NCI-H1092 (cell line): ENCODE measurements at places on chromosomes 5 and 9.

GRCh38 chr5:129554134-129554904 is 94.2 kb downstream of the ADAMTS19 start:
- no peak for DNase-seq

- DNase-seq, result no peak
Measured at GRCh38 chr5:143188692-143189091, 214.8 kb downstream of the NR3C1 start.

DNA sequence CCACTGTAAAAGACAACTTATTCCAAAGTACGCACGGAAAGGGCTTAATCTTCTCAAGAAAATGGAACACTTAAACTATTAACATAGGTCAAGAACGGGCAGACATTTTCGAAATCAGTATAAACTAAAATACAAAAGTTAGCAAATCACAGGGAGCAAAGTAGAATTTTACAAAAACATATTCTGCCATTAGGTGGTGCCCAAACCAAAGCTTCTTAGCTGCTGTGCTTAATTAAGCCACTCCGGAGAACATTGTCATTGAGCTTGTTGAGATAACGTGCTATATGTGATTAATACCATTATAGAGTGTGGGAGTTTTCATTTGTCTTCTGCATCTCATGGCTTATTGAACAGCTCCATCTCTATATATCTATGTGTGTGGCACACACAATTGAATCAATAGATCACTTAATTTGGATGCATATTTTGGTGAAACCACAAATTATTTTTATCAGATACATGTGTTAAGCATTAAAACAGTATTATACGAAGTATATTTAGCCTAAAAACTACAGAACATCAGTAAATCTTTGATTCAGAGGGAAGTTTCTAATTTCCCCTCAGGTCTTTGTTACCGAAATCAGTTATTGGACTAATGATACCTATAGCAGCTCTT is 23.4 kb downstream of the UBLCP1 start:
- no peak for DNase-seq

- no peak for DNase-seq
Measured at GRCh38 chr5:16049761-16050160, 129.8 kb downstream of the MARCHF11 start.

GRCh38 chr5:86896916-86897315 is 279.2 kb downstream of the COX7C start:
- no peak for DNase-seq

DNA sequence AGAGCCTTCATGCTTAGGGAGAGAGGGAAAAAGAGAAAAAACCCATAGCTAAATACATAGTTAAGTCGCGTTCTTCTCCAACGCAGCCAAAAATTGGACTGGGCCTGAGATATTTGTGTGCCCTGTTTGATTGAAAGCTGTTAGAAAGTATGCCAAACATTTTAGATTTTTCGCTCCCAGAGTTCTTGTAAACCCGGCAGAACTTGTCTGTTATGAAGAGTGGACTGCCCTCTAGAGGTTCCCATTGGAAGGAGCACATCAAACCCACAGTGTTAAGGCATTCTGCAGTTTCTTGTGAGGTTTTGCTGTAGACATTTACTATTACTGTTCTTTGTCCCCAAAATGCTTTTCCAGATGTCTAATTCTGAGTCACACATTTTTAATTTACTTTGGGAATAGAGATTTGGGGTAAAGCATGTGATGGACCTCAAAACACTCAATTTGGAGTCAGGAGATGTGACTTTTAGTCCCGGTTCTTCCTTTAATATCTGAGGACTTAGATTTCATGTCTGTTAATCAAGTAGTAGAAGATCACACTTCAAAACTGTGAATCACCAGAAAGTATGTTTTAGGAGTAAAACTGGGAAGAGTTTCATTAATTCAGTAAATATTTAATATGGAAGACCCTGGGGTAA is 96.6 kb downstream of the PCSK1 start:
- peak; percentile 50 for DNase-seq

GRCh38 chr9:105930011-105930627 is 235.8 kb downstream of the TMEM38B start:
- DNase-seq, result no peak

- no peak for DNase-seq
Measured at GRCh38 chr9:133527444-133527920, 2.7 kb upstream of the MYMK start.

DNA sequence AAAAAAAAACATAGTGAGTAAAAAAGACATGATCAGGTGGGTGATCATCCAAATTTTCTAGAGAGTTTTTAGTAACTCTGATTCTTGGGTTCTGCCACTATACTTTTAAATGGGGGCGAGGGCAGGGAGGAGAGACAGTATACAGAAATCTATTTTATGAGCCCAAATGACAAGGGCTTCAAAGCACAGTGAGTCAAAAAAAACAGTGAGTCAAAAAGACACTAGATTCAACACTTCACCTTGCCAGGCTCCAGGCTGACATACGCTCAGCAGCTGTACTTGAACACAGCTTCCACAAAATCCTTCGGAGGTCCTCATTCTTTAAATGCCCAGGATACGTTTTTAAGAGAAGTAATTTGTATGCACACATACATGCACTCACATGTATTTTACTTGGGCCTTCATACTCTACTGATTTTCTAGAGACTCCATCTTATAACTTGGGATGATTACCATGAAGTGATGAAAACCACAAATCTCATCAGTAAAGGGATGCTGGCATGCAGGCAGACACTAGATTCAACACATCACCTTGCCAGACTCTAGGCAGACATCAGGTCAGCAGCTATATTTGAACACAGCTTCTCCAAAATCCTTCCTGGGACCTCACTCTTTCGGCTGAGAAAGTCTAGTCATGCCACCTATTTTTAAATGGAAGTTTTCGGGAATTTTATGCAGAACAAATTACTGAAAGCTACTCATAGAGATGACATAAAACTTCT is 28.8 kb downstream of the NR3C1 start:
- no peak for DNase-seq

DNA sequence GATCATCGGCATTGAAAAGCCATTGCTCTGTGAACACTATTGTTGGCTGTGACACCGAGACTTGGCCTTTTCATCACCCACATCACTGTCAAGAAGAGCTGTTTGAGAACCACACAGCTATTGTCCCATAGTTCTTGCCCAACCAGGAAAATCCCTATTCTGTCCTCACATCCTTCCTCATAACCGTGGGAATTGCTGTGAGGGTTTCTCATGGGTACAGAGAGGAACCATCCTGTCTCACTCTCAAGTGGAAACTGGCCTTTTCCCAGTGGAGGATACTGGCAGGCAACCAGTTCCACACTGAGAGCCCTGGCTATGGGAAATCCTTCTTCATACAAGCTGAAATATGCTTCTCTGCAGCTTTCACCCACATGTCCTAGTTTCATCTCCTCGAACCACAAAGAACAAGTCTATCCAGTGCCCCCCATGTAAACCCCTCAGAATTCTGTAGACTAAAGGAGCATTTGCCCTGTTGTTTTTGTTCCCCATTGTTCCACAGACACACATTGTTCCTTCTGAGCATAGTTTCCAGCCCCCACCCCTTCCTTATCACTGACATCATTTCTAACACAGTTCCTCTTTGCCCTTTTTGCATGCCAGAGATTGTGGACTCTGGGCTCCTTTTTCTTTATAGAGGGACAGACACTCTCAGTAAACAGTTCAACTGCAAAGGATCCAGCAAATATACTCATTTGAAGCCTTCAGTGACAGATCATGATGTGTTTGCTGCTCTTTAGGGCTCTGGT is 57.8 kb upstream of the C5orf46 start:
- DNase-seq, result no peak

- no peak for DNase-seq
Measured at GRCh38 chr5:169933616-169934015, 46.7 kb downstream of the INSYN2B start.

GRCh38 chr9:87512311-87512710 is 14.6 kb downstream of the DAPK1 start:
- peak; percentile 87 for DNase-seq

DNA sequence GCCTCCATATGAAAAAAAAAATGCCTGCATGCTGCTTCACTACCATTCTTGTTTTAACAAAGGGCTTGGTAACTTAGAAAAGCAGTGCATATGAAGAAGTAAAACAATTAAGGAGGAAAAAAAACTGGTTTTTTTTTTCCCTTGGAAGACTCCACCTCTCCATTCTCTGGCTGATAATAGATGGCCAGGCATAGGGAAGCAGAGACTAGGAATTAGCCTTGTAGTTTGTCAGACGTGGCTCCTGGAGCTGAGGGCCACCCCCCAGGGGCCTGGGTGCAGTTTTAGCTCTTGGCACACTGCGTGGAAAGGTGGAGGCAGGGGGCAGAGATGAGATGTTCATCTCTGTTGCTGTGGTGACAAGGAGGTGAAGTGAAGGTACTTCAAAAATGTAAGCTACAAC is 42.7 kb downstream of the WDR36 start:
- no peak for DNase-seq

DNA sequence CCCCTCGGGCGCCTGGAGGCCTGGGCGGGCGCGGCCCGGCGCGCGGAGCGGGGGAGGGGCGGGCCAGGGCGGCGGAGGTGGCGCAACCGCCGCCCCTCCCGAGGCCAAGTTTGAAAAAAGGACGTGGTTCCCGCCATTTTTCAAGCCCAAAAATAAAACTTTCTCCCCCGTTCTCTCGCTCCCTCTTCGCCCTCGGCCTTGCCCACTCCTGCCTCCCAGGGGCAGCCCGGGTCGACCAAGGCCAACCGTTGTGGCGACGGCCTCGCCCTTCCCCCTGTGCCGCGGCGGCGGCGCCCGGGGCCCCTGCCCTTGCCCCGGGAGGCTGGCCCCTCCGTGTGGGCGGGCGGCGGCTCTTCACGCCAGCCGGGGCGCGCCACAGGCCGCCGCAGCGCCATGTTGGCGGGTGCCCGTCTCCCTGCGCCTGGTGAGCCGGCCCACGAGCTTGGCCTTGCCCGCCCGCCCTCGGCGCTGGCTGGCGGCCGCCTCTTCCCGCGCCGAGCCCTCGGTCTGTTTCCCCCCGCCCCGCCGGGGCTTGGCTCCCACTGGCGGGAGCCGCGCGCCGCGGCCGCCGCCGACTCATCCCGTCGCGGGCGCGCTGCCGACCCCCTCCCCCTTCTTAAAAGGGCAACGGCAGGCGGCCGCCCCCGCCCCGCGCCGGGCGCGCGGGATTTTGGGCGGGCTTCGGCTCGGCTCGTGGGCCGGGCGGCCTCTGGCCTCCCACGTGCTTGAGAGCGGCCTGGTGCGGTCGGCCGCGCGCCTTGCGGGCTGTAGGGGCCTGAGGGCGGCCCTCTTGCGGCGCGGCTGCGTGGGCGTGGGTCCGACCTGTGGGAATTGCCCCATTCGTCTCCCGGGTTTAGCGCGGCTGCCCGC is 1.3 kb downstream of the ANP32B start:
- peak; percentile 60 for DNase-seq

DNA sequence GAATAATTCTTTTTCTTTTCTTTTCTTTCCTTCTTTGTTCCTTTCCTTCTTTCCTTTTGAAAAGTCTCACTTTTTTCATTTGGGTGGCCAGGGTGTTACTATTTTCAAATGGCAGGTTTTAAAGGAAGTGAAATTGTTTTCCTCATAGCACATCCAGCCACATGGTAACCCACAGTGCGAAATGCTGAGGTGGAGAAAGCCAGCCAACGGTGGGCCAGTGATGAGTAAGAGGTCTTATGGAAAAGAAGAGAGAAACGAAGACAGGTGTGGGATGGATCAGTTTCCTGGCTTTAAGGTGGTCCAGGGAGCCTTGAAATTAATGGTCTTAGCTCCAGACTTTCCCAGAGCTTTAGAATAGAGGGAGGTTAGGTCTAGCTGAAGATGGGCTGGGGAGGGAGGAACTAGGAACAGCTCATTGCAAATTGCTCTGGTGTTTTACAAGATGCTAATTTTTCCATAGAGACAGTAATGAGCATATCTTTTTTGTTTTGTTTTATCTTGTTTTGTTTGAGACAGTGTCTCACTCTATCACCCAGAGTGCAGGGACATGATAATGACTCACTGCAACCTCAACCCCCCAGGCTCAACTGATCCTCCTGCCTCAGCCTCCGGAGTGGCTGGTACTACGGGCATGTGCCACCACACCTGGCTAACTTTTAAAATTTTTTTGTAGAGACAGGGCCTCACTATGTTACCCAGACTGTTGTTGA is 17.8 kb downstream of the ITK start:
- no peak for DNase-seq

GRCh38 chr5:155254399-155254798 is 240.8 kb downstream of the KIF4B start:
- DNase-seq, result no peak

DNA sequence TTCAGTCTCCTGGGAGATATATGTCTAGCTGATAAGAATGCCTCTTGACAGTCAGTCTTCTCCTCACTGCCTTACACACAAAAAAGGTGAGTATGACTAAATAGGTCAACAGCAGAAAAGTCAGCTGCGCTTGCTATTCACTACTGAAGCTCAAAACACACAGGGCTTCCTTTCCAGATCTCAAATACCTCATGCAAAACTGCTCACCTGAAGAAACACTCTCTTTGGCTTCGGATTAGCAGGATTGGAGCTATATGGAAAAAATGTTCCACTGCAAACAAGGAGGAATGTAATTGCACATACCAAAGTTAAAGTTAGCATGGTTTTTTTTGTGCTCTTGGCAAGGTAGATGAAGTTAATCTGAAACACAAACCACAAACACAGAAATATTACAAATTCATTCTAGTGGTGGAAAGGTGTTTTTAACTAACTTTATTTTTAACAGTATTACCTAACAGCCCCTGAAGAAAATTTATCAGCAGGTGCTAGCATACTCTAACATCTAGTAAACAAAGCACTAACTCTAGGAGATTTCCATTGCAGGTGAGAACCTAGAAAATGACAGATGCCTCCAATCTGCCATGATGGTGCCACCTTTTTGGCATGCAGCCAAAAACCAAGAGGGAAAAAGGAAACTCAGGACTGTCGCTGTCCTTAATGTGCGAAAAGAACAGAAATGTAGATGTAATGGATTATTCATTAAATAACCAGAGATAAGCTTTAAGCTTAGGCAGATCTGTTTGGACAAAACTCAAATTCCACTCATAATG is 31.8 kb downstream of the ERMP1 start:
- no peak for DNase-seq

- DNase-seq, result no peak
Measured at GRCh38 chr5:52177193-52177592, 610.5 kb upstream of the ITGA1 start.

- DNase-seq, result no peak
Measured at GRCh38 chr5:32058101-32058500, 116.0 kb downstream of the GOLPH3 start.

DNA sequence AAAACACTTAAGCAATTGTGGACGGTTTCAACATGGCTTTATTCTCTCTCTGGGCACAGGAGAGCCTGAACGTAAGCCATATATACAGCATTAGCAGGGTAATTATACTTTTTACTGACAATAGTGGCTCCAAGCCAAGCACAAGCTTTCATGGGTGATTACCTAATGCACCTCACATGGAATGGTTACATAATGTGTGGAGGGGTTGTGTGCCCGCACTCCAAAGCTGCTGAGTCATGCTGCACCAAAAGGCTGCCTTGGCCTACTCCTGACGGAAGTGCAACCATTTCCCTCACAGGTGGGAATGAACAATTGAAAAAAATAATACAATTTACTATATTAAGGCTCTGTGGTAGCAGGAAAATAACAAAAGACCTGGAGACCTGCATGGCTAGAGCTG is 86.5 kb upstream of the ATP10B start:
- peak; percentile 1 for DNase-seq

DNA sequence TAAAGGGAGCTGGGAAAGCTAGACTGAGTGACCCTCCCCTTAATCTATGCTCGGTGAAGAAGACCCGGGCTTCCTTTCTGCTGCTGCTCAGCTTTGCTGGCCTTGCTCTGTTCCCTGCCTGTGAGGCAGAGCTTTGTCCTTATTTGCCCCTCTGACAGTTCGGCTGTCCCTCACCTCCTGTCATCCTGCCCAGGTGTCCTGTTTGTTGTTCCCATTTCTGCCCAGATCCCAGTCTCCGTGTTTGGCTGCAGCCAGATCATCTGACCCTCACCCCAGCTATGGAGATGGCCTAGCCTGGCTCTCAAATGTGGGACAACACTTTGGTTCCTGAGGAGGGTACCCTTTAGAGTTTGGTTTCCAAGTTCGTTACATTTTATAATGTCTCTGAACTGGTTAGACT is 20.2 kb downstream of the OTULIN start:
- no peak for DNase-seq
